Stimulated activated CD4-positive, alpha-beta T cell treated with anti-CD3 and anti-CD28 coated beads, TNF-alpha, amount 100 ng/mL, for 1 hour (primary cell): ENCODE measurements at places on chromosomes 7 and 10.

- DNase-seq, result no peak
Observed at GRCh38 chr7:120475994-120476393, 203.0 kb downstream of the KCND2 start.

GRCh38 chr7:141027043-141027442 is 12.3 kb upstream of the MRPS33 start:
- no peak for DNase-seq

- no peak for DNase-seq
Observed at GRCh38 chr7:51949726-51950644, 633.4 kb upstream of the COBL start.

DNA sequence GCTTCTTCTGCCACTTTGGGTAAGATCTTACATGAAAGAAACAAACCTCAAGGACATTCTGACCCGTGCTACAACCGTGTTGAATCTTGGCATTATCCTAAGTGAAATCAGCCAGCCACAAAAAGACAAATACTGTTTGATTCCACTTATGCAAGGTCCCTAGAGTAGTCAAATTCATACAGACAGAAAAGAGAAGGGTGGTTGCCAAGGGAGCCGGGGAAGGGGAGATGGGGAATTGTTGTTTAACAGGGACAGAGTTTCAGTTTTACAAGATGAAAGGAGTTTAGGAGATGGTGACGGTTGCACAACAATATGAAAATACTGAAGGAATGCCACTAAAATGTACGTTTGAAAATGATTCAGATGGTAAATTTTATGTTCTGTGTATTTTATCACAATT is 12.2 kb upstream of the CLEC2L start:
- DNase-seq, result no peak
